ENCODE measurements at places on chromosomes 3 and 15.

- no peak for DNase-seq
Observed at GRCh38 chr3:14237457-14237856, 58.8 kb downstream of the LSM3 start.

DNA sequence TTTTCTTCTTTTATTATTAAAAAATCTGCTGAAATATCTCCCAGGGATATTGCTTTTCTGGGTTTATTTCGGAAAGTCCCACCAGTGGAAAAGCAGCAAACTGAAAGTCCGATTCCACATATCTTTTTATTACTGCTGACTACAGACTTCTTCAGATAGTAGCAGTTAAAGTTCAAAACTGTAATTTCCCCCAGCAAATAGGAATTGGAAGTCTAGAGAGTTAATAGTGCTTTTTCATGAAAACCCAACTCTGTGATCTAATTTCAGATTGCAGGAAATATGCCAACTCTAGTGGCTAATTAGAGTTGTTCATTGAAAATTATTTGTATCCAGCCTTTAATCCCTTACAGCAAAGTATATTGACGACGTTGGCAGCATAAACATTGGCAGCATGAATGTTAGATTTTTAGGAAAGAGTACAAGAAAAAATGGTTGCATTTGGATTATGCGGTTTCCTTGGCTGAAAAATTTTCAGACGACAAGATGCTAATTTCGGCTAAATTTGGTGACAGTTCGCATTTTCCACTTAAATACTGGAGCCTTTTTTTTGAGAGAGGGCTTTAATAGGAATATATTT, 472.9 kb upstream of the CBLB start:
- no peak for DNase-seq

DNA sequence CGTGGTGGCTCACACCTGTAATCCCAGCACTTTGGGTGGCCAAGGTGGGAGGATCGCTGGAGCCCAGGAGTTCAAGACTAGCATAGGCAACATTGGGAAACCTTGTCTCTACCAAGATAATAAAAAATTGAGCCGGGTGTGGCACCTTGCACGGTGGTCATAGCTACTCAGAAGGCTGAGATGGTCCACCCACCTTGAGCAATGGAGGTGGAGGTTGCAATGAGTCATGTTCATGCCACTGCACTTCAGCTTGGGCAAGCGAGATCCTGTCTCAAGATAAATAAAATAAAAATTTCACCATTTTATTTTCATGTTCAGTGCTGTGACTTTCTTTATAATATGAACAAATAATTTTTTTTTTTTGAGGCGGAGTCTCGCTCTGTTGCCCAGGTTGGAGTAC, 12.5 kb downstream of the MAPK6 start:
- DNase-seq, result no peak

DNA sequence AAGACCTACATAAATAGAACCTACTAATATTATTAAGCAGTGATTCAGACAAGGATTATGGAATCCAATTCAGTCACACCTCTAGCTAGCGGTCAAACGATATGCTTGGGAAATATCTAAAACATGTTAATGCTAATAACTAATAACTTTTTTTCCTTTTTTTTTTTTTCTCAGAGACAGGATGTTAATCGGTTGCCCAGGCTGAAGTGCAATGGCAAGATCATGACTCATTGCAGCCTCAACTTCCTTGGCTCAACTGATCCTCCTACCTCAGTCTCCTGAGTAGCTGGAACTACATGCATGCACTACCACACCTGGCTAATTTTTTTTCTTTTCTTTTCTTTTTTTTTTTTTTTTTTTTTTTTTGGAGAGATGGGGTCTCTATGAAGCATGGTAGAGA, 124.1 kb downstream of the NR2E3 start:
- no peak for DNase-seq

GRCh38 chr3:158483701-158484235, 87.2 kb upstream of the MLF1 start:
- no peak for DNase-seq

GRCh38 chr3:31102196-31102879, 207.9 kb upstream of the GADL1 start:
- DNase-seq, result peak; percentile 33

- no peak for DNase-seq
Observed at GRCh38 chr15:41990243-41990605, 17.9 kb upstream of the EHD4 start.

DNA sequence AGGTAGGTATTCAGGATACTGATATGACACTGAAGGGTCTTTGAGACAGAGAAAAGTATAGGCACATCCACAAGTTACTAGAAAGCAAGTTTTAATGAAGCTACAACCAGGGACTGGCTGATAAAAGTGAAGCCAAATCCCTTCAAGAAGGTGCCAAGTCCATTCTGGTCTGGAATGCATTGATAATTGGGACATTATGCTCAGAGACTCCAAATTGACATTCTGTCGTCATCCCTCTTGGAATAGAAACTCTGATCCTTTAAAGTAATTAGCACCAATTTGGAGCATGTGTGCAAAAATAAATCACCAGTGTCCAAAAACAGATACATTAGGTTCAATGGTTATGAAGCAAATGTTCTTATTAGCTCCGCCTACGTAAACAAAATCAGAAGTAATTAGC, 47.3 kb upstream of the BCL6 start:
- no peak for DNase-seq

GRCh38 chr3:16279010-16279801, 14.2 kb downstream of the OXNAD1 start:
- no peak for DNase-seq

DNA sequence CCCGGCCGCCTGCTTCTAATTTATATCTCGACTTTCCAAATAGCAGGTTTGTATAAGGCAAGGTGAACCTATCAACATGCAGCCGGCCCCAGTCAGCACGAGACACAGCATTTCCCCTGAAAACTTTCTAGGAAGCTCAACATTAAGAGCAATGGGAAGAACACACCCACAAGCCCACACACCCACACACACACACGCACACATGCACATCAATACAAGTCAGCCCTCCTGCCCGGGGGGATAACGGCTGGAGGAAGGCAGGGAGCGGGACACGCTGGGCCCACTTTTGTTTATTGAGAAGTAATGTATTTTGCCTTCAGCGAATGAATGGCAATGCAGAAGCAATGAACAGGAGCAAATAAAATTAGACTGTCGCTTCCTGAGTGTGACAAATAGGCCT, 83.5 kb downstream of the PCSK6 start:
- DNase-seq, result no peak

DNA sequence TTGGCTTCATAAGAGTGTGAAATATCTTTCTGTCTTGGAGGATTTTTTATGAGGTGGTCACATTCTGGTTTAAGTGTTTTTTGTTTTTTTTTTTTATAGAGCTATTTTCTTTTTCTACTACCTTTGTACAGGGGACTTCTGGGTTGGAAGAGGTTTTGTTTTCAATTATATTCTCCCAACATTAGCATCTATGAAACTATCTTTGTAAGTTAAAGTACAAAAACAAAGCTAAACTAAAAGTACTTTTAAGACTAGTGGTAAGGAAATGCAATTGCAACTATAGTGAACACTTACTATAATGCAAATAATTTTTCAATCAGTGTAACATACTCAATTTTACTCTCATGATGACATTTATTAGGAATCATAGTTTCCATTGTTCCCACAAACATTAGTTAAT, 688.2 kb downstream of the SI start:
- no peak for DNase-seq

DNA sequence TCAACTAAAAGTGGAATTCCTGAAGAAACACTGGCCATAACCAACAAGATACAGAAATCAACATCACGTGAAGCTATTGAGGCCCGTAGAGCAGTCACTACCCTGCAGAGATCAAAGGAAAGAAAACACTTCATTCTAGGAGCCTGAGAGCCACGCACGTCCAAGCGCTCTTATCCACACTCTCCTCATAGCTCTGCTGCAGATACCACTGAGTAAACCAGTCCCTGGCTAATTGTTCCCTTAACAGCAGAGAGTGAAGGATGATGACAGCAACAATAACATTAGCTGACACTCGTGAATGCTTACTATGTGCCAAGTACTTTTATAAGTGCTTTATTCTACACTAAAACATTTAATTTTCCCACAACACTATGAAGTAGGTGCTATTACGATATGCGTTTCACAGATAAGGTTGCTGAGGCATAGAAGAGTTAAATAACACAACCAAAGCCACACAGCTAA, 271.0 kb upstream of the GADL1 start:
- no peak for DNase-seq

DNA sequence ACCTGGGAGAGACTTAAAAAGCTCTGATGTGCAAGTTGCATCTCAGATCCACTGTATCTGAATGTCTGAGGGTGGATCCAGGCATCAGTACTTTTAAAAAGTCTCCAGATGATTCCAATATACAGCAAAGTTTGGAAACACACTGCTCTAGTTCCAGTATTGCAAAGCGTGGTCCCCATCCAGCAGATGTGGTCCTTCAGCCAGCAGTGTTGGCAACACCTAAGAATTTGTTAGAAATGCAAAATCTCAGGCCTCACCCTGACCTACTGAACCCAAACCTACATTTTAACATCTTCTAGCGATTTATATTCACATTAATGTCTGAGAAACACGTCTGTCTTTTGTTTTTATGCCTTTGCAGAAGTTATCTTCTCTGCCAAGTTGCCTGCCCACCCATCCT, 32.2 kb upstream of the SGO1 start:
- no peak for DNase-seq

- DNase-seq, result no peak
Observed at GRCh38 chr3:176914764-176915163, 282.5 kb downstream of the TBL1XR1 start.

DNA sequence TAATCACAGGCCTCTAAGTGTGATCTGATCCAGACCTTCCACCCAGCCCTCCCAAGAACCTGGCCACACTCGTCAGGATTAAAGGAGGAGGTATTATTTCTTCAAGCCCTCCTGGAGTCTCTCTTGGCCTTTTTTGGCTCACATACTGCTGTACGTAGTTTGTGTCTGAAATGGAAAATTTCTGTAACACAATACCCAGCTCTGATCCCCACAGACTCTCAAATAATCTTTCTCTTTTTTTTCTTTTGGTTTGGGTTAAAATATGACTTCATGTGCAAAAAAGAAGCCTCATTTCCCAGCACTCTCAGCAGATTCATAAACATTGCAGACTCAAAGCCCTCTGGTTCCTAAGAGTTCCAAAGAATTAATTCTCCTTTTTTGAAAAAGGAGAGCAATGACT, 96.5 kb upstream of the PHLDB2 start:
- no peak for DNase-seq

- no peak for DNase-seq
Observed at GRCh38 chr3:131795390-131796090, 239.3 kb downstream of the CPNE4 start.

DNA sequence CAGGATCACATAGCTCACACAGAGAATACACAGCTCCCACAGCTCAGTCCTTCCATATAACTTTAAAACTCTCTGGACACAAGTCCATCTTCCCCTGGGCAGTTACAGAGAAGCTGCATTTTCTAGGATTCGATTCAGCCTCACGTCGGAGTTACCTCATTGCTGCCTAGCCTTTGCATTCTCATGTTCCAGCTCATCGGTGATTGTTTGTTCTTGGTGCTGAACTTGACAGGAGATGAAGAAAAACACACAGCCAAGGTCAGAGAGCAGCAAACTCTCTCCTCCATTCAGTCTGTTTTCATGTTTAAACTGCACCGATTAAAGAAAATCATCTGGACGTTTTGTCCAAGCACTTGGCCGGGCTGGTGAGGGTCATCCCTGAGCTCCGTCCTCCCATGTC, 375.5 kb upstream of the CFAP20DC start:
- DNase-seq, result no peak

GRCh38 chr3:66320390-66320789, 99.6 kb downstream of the SLC25A26 start:
- no peak for DNase-seq
